ENCODE measurements at places on chromosomes 7 and 10.

GRCh38 chr7:37480041-37481031, 31.7 kb upstream of the ELMO1 start:
- DNase-seq, result peak; percentile 83

- DNase-seq, result no peak
Observed at GRCh38 chr10:132640326-132641125, 102.9 kb downstream of the INPP5A start.

DNA sequence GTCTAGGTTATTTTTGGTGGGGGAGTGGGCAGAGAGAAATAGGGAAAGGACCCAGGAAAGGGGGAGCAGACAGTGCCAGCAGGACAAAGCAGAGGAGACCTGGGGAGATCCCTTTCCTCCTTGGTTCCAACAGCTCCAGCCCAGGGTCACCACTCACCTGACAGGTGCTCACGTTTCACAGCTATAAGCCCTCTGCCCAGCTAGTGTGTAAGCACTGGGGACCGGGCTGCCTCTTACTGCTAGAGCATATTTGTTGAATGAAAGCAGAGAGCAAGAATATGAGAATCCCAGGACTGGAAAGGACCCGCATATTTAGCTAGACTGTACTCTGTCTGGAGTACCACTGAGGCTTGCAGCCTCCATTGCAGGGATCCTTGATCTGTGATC, 6.7 kb downstream of the ZCCHC24 start:
- no peak for DNase-seq

- DNase-seq, result no peak
Observed at GRCh38 chr10:111390813-111391563, 314.2 kb downstream of the ADRA2A start.

DNA sequence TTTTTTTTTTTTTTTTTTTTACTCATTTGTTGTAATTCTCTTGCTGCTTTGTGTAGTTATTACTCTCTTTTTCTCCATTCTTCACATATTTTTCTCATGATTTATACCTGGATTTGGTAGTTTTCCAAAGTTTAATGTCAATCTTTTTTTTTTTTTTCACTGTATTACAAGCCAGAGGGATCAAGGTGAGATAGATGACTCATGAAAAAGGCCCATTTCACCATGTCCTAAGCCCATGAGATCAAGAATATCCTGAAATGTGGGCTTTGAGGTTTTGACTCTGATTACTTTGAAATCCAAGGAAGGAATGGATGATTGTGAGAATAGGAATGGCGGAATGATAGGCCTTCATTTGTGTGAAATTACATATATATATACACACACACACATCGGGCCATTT, 31.1 kb downstream of the TAX1BP1 start:
- no peak for DNase-seq

DNA sequence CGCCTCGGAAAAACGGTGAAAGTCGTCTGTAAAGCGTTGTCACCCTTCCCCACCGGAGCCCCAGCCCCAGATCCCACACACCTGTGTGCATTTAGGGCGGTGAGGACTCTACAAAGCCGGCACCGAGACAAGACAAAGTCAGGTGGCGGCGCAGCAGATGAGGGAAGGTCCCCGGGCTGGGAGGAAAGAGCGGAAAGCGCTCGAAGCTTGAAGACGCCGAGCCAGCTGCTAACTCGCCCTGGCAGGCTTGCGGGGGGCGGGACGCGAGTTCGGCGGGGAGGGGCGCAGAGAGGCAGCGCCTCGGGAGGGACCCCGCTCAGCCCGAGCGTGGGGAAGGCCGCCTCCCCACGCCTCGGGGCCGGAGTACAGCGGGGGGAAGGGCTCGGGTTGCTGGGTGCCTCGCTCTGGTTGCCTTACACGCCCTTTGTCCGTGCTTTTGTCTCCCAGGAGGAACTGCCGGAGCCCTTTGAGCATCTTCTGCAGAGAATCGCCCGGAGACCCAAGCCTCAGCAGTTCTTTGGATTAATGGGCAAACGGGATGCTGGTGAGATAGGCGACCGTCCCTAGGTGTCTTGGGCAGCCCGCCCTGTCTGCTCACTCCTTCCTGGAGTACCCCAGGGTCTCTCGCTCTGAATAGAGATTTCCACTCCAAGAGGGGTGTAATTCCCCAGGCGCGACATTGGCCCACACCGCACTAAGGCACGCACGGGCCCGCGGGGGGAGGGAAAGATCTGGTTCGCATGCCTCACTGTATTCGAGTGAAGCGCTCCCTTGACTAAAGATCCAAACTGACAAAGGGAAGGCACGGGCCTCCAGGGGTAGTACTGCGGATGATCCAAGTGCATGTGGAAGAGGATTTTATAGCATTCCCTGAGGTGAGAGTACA, 1.6 kb downstream of the TAC1 start:
- peak; percentile 3 for DNase-seq

- DNase-seq, result peak; percentile 76
Observed at GRCh38 chr10:32190890-32191491, 134.8 kb upstream of the KIF5B start.

GRCh38 chr7:2409745-2410414, 6.5 kb downstream of the CHST12 start:
- peak; percentile 82 for DNase-seq

GRCh38 chr10:74255214-74255613, 104.2 kb downstream of the ADK start:
- peak; percentile 27 for DNase-seq

GRCh38 chr10:103507235-103508191, 14.0 kb downstream of the NEURL1 start:
- DNase-seq, result peak; percentile 10

- no peak for DNase-seq
Observed at GRCh38 chr7:13352677-13353076, 636.8 kb downstream of the ETV1 start.

DNA sequence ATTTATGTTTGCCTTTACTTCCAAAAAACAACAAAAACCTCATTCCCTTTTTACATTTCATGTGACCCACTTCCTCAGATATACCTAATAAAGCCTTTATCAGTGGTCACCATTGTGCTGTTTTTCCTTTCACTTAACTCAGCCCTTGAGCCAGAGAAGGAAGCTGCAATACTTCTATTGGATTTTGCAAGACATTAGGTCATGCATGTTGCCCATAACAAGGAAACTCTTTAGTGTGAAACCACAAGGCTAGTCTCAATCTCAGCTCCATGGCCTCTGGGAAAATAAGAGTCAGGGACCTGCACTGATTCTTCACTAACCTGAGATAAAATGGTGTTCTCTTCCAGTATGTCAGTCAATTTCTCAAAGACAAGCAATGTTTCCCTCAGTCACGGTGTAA, 27.8 kb downstream of the STEAP4 start:
- peak; percentile 54 for DNase-seq

DNA sequence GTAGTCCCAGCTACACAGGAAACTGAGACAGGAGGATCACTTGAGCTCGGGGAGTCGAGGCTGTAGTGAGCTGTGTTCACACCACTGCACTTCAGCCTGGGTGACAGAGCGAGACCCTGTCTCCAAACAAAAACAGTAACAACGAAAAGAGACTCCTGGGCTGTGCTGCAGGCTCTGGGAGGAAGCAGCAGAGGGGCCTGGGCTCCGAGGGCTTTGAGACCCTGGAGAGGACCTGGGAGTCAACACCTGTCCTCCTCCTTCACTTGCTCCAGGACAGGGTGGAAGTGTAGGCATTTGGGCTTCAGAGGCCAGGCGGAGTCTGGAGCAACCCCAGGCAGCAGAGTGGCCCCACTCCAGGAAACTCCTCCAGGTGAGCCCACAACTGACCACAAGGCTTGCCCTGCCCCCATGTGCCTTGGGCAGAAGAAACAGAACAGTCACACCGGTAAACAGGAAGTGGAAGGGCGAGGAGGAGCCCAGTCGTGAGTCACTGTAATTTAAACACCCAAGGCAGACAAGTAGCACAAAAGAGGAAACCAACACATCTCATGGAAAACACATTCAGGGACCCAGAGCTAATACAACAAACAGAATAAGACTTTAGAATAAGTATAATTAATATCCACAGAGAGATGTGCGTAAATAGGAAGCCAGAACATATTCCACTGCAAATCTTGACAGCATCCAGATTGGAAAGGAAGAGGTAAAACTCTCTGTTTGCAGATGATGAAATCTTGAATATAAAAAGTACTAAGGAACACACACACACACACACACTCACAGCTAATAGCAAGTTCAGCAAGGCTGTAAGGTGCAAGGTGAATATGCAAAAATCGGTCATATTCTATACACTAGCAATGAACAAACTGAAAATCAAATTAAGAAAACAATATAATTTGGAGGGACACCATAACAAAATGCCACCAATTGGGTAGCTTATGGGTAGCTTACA, 20.5 kb upstream of the RASGEF1A start:
- DNase-seq, result peak; percentile 67

DNA sequence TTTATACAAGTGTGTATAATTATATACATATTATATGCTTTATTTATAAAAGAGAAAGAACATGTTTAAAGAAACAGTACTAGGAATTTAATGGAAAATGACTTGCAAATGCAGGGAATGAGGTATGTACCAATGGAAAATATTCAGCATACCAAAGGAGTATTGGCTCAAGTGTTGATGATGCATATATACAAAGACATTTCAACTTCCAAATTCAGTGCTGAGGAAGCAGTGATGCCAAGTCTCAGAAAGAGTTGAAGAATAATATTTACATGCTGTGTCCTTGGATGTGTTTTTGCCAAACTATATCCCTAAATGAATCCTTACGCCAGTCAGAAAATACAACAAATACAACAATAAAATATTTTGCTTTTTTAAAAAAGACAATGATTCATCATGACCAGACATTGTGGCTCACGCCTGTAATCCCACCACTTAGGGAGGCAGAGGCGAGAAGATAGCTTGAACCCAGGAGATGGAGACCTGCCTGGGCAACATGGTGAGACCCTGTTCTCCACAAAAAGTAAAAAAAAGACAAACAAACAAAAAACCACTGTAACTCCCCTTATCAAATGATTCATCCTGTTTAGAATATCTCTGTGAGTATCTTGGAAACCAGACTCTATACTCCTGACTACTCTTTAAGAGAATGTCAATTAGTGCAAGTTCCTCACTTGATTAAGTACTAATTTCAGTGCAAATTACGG, 157.2 kb downstream of the CHRM2 start:
- DNase-seq, result no peak

GRCh38 chr7:101833799-101834198, 16.4 kb downstream of the CUX1 start:
- DNase-seq, result no peak

DNA sequence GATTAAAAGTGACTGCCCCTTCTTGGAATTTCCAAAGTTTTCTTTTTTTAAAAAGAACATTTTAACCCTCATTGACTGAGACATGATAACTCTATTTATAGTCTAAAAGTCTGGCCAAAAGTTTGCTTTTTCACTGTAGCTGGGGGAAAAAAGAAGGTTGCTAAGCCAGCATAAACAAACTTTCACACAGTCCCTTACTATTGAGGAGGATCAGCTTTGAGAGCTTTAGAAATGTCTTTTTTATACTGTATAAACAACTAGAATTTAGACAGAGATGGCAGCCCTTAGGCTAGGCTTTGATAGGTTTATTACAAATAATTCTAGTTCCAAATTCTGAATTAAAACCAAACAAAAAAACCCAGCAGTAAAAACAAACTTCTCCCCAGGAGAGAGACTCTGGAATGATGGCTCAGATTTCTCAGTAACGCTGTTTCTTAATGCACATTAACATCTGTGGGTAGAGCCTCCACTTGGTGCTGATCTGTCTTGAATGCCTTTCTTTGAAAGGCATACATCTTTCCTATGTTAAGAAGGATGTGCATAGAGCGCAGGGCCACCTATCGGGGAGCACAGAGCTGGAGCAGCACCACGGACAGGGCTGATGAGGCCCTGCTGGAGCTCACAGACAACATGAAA, 100.9 kb upstream of the PDLIM1 start:
- peak; percentile 68 for DNase-seq

GRCh38 chr10:110507346-110507745, 9.6 kb downstream of the DUSP5 start:
- no peak for DNase-seq

- no peak for DNase-seq
Observed at GRCh38 chr7:151795168-151795811, 81.6 kb downstream of the PRKAG2 start.

GRCh38 chr7:30865821-30866220, 45.8 kb upstream of the AQP1 start:
- no peak for DNase-seq

DNA sequence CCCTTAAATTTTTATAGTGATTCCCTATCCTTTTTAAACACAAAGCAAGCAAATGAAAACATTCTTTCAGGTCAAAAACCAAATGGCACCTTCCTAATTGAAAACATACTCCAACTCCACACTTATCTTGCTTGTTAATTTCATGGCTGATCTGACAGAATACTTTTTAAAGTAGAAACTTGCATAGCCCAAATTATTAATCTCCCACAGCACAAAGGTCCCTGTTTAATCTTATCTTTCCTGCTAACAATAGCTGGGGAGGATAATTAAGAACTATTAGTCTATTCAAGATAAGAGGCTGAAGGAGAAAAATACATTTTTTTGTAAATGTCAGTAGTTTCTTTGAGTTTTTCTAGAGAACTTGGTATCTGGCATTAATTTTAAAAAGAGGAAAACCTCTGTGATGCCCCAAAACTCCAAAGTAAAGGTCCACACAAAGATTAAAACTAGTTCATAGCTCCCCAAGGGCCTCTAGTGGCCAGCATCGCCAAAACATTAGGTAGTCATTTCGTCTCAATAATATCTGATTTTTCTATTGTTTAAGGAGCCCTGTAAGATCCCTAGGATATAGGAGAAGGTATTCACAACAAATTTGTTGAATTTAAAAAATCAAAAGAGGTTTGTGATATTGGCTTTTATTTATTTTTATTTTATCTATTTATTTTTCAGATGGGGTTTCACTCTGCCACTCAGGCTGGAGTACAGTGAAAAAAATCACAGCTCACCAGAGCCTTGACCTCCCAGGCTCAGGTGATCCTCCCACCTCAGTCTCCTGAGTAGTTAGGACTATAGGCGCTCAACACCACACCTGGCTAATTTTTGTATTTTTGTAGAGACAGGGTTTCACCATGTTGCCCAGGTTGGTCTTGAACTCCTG, 14.7 kb downstream of the CDNF start:
- DNase-seq, result peak; percentile 74

GRCh38 chr7:123131140-123131539, 68.6 kb downstream of the SLC13A1 start:
- no peak for DNase-seq

DNA sequence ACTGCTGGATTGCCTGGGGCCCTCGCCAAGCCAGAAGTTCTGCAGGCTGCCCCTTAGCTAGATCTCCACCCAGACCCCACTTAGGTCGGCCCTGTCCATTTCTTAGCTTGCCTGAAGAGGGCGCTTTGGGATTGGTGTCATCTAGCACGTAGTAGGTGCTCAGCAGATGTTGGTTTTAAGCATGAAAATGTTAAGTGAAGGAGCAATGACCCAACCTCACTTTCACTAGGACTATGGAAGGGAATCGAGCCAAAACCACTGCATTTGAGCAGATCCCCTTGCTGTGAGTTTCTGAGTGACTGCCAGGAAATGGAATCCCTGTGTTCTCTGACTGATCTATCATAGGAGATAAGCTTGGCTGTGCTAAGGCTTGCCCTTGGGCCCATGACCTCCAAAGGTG, 131.7 kb upstream of the EEPD1 start:
- DNase-seq, result peak; percentile 13
